ENCODE measurements at places on chromosomes 16 and 17.

DNA sequence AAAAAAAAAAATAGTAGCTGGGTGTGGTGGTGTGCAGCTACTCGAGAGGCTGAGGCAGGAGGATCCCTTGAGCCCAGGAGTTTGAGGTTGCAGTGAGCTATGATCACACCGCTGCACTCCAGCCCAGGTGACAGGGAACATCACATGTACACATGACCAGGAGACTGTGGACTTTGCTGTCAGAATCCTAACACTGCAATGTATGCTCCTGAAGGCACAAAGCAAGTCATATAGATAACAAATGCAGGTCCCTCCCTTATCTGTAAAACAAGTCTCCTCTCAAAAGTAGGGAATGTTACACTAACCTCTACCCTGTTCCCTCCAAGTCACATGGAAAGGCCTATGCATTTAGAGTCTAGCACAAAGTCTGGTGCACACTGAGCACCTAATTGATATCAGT, 48.5 kb downstream of the ARHGAP17 start:
- no peak for DNase-seq

GRCh38 chr17:40121181-40122135, at the start of gene MSL1:
Gene MSL1 (plus strand): TSS chr17:40121971. CDS start chr17:40122613, 642 bp downstream.
- peak; percentile 94 for DNase-seq

DNA sequence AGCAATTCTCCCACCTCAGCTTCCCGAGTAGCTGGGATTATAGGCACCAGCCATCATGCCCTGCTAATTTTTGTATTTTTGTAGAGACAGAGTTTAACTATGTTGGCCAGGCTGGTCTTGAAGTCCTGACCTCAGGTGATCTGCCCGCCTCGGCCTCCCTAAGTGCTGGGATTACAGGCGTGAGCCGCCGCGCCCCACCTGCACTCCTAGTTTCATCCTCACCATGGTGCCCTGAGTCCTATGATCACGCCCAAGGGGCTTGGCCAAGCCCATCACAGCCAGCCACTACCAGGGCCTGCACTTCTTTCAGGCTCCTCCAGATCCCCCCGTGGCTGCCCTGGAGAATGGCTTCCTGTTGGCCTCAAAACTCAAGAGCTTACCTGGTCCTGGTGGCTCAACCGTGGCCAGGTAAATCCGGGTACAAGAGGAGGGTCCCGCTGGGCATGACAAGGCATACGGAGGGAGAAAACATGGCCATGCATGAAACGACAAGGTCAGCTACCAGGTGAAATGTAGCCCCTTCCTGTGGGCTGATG, 20.4 kb upstream of the TFAP4 start:
- no peak for DNase-seq

- no peak for DNase-seq
These were observed 37.0 kb downstream of the STXBP4 start for GRCh38 chr17:55005520-55005919.

- no peak for DNase-seq
These were observed 128.2 kb upstream of the COX10 start for GRCh38 chr17:13940858-13941665.
